ENCODE measurements at places on chromosomes 13 and 19.

DNA sequence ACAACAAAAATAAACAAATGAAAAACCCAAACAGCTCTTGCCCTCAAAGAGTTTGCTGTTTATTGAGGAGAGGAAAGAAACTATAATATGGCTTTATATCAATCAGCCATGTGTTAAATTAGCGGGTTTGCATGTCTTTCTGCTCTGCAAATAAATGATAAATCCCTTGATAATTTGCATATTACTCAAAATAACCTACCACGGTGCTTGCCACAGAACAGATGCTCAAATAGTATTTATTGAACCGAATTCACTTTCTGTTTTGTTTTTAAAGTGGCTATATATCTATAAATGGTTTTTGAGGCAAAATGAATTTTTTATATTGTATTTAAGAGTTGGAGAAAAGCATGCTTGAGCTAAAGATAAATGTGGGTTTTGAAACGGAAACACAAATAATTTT is 428.1 kb downstream of the ITGBL1 start:
- no peak for DNase-seq

DNA sequence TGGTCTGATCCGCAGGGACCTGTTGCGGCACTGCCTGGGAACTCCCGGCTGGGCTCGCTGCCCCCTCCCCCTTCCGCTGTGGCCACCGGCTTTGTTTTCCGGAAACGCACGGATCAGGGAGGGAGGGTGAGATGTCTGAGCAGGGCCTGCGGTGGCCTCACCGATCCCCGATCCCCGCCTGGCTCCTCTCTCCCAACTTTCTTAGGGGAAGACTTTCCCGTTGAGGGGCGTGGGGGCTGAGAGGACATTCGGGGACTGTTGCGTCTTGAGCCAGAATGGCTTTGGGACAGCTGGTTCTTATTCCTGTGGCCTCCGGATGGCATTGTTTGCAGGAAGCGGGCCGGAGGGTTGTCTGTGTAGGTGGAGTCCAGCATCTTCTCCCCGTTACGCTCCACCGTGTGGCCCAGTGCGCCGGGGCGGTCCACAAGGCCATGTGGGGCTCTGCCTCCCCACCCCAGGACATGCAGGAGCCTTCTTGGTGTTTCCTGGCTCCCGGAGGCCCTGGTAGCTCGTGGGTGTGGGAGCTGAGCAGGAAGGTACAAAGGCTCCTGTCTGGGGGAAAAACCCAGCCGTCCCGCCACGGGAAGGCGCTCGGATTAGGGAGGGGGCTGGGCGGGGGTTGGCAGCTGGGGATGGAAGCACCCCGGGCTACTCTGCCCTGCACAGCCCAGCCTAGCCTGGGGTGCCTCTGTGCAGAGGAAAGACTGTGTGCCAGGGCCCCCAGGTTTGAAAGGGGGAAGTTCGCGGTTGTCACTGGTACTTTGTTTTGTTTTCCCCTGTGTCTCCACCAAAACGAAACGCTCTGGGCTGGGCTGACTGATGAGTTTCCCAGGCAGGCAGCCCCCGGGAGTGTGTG is 1.3 kb downstream of the CSNK1G2 start:
- DNase-seq = peak; percentile 63

DNA sequence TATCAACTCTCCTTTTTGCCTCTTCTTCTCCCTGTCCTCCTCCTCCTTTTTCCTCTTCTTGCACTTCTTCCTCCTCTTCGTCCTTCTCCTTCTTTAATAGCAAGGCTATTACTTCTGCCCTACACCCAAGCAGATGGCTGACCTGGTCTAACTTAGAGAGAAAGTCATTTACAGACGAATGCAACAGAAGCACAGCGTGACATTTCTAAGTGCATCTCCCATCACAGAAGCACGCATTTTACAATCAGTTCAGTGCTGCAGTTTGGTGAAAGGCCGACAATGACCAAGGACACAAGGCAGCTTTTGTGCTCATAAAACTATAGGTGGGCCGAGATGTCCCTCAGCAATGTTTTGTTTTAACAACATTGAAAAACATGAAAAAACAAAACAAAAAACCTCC is 231.5 kb downstream of the FGF14 start:
- DNase-seq = no peak

DNA sequence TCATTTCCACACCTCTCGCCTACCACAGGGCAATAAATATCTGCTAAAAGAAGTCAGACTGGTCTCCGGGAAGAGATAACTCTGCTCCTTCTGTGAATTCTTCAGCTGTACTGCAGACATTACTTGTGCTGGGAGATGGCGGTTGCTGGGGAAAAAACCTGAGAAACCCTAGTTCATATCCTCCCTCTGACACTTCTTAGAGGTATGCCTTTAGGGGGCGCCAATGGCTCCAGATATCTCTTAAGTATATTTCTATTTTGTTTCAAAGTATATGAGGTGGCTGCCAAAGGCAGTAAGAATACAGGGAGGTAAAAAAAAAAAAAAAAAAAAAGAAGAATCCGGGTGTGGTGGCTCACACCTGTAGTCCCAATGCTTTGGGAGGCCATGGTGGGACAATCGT is 175.2 kb downstream of the PAN3 start:
- DNase-seq = peak; percentile 55

DNA sequence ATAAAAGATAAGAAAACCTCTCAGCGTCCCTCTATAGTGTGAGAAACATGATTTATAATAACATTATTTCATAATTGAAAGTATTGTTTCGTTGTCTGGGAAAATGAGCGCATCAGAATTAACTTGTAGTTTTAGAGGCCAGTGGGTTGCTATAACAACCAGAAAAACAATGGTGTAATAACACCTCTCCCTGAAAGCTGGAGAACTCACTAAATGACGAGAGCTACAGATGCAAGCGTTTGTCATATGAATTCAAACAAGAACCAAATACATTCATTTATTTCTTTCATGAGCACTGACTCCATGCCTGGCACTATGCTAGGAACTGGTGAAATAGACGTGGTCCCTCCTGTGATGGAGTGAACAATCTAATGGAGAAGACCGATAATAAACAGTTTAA is 16.3 kb downstream of the KBTBD7 start:
- DNase-seq = no peak

- DNase-seq = peak; percentile 41
Observed at GRCh38 chr13:41365631-41366030, 54.6 kb downstream of the NAA16 start.

GRCh38 chr19:18229474-18229873 is 3.2 kb upstream of the PDE4C start:
- no peak for DNase-seq

- no peak for DNase-seq
Observed at GRCh38 chr13:75279834-75280369, 202.1 kb downstream of the TBC1D4 start.

GRCh38 chr19:19900139-19900728 is 512 bp upstream of the ZNF93 start:
- DNase-seq = peak; percentile 22

DNA sequence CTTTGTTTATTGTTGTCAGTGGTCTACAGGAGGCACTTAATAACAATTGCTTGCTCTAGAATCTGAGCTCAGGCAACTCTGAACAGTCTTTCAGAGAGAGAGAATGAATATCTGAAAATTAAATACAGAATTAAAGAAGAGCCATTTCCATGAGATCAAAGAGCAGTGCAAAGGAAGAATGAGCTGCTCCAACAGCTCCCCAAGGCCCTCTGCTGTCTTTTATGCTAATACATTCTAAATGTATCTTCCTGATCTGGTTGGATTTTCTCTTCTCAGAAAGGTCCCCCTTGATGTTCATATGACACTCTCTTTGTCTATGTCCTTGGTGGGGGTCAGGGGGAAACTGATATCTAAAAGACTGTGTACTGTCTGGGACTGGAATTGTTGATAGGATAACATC is 1029.6 kb downstream of the PCDH9 start:
- no peak for DNase-seq

GRCh38 chr13:44421853-44422525 is 48.4 kb downstream of the SERP2 start:
- no peak for DNase-seq

DNA sequence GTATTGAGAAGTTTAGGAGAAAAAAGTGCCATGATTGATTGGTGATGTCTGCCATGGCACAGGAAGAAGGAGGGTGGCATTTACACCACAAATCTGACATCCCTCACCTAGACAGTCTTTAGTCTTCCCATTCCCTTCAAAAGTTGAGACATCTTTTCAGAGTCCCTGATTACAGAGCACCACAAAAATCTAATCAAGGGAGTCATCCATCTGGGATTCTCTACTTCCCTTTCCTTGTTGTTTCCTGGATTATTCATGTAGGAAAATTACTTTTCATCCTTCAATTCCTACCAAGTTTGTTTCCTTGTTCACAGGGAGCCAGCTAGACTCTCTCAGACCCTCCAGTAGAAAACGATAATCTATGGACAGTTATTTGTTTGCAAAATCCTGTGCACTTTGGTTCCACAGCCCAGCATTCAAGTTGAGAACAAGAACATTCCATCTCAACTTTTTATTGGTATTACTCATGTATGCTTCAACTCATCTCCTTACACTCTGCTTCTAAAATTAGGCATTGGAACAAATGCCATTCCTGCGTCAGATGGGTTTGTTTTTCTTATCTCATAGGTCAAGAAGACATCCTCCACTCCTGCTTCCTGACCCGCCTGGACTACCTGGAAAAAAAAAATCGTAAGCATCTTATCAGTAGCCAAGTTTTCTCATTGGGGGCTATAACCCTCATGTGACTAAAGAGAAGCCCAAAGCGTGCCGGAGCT is 259.9 kb downstream of the FOXO1 start:
- DNase-seq = no peak

DNA sequence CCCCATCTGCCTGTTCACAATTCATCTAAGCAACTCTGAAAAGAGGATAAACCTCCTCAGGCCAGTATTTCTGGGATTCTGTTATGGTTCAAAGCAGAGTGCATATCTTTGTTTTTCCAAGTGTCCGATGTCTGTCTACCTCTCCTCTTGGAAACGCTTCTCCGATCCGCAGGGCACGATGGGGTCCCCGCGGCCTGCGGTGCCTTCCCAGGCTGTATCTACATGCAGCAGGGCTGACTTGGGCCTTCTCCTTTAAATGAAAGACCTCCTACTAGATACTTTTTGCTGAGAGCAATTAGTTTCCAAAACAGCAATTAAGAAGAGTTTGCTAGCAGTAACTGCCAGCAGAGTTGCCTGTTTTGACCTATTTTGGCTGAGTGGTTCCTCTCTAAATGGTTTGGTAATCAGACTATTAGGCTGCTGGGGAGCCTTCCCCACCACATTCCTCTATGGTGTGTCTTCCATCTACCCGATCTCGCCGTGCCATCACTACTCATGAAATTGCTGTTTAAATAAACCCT is 23.5 kb downstream of the COL4A2 start:
- no peak for DNase-seq

DNA sequence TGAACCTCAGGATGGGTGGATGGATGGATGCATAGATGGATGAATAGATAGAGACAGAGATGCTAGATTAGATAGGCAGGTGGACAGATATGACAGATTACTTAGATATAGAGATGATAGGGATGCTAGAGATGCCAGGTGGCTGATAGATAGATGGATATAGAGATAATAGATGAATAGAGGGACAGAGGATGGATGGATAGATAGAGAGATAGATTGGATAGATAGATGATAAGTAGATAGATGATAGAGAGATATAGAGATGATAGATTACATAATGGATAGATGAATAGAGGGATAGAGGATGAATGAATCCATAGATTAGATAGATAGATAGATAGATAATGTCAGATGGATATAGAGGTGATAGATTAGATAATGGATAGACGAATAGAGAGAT is 88.4 kb upstream of the TM9SF2 start:
- no peak for DNase-seq

- DNase-seq = no peak
Observed at GRCh38 chr13:40490086-40490758, 176.2 kb downstream of the FOXO1 start.

DNA sequence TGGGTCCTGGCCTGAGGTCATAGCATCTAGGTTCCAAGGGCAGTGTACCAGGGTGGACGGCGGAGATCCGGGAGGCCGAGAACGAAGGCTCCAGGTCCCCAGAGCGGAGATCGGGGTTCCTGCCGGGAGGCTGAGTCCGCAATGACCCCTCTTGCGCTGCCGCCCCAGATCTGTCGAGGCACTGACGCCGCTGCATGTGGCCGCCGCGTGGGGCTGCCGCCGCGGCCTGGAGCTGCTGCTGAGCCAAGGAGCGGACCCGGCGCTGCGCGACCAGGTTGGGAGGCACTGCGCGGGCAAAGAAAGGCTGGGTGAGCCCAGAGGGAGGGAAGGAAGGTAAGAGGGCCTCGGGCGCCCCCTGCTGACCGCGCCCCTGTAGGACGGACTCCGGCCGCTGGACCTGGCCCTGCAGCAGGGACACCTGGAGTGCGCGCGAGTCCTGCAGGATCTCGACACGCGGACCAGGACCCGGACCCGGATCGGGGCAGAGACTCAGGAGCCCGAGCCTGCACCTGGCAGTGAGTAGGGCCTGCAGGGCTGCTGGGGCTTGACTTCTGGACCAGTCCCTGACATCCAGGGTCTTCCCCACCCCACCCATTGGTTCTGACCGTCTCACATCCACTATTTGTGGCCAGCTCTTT is 906 bp downstream of the ANKLE1 start:
- peak; percentile 88 for DNase-seq

DNA sequence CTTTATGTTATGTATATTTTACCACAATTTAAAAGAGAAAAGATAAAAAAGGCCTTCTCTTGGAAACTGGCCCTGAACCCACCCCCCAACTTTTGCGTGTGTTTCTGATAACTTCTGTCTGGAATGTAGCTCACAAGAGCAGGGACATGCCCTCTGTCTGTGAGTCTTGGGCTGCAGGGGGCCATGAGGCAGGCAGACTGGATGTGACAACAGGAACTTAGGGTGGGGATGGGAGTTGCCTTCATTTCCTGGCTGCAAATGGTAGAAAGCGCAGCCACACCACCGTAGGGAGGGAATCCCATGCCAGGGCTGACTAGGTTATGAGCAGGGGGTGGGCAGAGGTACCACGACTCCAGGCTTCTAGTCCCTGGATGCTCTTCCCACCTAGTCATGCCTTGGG is 21.9 kb downstream of the CILP2 start:
- no peak for DNase-seq

GRCh38 chr19:56712611-56713276 is 41.2 kb upstream of the ZNF835 start:
- no peak for DNase-seq

DNA sequence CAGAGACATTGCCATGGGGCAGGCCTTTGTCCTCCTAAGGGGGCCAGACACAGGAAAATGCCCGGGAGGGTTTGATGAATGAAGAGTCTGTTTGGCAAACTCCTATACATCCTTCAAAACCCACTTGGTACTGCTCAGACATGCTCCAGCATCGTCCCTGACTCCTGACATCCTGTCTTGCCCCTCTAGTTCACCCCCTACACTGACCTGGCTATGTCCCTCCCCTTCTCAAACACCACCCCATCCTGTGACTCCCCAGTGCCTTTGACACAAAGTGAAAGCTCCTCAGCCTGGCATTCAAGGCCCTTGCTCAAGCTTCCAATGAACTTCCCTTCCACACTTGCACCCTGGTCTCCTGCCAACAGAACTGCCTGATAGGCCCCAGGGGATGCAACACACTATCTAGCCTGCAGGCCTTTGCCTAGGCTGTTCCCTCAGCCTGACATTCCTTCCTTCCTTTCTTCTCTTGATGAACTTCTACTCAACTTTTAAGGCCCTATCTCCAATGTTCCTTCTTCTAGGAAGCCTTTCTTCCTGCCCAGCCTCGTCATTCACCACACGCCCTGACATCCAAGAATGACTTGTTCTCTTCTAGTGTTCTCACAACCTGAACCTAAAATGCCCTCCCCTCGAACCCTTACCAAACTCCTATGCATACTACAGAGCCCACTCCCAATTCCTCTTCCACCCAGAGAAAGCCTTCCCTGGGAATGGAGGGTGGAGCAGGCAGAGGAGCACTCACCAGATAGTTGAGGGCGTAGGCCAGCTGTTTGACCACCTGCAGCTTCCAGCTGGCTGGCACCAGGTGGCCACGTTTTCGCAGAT is 12.4 kb downstream of the JAK3 start:
- no peak for DNase-seq

GRCh38 chr13:74487091-74487722 is 353.0 kb upstream of the KLF12 start:
- DNase-seq = no peak

All from hematopoietic multipotent progenitor cell treated with erythropoietin and hydrocortisone succinate and interleukin-3 and kit ligand, for 8 days (in vitro differentiated cells).